ENCODE measurements at places on chromosomes 3 and 15.

- no peak for DNase-seq
Observed at GRCh38 chr3:23806534-23807423, 1.0 kb downstream of the UBE2E1 start.

DNA sequence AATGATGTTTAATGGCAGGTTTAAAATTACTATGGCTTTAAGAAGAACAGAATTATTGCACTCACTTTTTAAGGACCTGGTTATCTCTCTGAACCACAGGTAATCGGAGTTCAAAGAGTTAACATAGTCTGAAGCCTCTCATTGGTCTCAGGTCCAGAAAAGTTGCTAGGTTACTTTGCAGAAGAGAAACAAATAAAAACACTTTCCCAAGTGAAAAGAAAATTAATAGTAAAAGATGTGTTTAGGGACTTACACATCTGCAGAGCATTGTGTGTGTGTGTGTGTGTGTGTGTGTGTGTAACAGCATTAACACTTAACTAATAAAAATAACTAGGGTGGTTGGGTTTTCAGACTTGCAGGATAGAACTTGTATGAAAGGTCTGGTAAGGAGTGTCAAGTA lies 1.0 kb downstream of the MASP1 start:
- DNase-seq: no peak

DNA sequence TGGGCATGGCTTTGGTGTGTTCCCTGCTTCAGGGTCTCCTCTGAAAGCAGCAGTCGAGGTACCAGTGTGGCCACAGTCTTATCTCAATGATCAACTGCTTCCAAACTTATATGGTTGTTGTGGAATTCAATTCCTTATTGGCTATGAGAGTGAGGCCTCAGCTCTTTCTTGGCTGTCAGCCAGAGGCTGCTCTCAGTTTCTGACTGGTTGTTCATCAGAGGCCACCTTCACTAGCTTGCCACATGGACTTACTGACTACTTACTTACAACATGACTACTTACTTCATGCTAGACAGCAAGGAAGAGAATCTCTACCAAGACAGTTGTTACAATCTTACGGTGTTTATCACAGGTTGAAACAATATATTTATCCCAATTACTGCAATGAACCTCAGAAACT lies 789.2 kb downstream of the DIPK2A start:
- DNase-seq: no peak

DNA sequence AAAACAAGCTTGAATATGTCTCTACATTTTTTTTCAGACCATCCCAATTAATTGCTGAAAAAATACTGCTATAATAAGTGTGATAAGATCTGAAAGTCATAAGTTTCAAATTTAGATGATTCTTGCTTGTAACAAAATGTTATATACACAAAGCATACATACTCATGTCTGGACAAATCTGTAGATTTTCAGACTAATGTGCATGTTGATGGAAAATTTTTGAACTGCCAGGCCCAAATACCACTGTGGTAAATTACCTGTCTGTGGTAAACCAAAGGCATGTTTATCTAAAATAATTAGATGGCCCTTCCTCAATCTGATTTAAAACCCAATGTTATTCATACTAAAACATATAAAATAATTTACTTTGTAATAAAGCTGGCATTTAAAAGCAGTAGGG lies 31.7 kb upstream of the CLDN16 start:
- no peak for DNase-seq

GRCh38 chr15:68028888-68029207 lies 25.3 kb upstream of the PIAS1 start:
- no peak for DNase-seq

- DNase-seq: no peak
Observed at GRCh38 chr3:130386604-130387263, 41.3 kb downstream of the COL6A5 start.

DNA sequence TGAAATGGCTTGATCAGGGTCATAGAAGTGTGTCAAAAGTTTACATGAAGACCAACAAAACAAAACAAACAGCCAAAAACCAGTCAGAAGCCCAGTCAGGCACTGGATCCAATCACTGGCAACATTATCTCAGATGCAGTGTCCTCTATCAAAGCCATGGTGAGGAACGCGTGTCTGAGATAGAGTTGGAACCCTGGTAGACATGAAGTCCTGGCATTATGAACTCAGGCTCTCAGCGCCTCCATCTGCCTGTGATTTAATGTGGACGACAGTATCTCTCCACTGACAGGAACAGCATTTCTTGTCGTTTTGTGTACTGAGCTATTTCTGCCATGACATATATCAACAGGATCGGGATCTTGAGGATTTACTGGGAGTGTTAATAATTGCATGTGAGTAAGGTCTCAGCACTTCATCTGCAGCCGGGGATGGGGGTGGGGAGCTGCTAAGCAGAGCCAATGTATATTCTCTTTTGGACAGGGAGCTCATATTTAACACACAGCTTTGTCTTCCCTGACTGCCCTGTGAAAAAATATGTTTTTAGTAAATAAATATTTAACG lies 1120.0 kb downstream of the IGSF11 start:
- no peak for DNase-seq

DNA sequence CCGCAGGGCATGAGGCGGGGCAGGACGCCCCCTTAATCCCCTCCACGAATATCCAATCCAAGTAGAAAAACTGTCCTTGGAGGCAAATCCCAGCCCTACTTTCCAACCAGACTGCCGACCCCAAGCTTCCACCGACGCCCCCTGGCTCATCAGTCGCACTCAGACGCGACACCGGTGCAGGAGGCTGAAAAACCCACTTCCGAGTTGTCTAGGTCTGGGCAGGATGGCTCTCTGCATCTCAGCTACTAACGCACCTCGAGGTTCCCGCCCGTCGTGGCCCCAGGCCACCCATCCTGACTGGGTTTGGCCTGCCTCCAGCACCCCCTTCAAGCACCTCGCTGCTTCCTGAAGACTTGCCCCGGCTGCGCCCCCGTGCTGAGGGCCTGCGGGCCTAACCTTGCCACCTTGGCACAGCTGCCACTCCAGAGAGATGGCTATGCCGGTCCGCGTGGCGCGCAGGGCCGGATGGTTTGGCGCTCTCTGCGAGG lies 15.5 kb downstream of the RGMA start:
- no peak for DNase-seq

DNA sequence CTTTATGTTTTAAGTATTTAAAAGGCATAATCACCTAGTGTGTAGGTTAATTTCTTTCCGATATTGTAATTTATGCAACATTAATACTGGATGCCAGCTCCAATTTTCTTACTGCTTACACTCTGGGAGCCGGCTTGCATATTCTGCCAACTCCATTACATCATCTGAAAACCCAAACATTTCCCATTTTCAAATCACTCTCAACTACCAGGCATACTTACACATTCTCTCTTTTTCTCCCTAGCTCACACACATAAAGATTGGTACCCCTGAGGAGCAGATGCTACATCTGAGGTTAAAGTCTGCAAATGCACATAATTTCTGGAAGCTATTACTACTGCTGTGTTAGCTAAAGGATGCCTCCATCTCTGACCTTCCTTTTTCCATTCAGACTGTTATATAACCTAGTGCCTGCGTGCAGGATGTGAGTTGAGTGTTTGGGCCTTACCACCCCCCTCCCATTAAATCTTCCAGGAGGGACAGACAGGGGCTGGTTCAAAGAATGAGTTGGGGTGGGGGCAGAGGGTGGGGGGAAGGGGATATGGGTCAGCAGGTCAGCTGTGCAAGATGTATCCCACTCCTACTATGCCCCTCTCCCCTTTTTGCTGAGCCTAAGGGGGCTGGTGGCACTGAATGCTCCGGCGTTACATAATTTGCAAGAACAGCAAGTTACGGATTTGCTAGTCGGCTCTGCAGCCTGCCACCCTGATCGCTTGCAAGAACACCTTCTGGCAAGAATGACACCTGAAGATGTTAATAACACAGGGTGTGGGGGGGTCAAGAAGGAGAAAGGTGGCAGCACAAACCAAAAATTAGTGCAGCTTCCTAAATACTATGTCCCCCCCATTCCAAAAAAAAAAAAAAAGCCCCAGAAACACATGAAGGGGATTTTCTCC lies 2.5 kb downstream of the RORA start:
- no peak for DNase-seq

DNA sequence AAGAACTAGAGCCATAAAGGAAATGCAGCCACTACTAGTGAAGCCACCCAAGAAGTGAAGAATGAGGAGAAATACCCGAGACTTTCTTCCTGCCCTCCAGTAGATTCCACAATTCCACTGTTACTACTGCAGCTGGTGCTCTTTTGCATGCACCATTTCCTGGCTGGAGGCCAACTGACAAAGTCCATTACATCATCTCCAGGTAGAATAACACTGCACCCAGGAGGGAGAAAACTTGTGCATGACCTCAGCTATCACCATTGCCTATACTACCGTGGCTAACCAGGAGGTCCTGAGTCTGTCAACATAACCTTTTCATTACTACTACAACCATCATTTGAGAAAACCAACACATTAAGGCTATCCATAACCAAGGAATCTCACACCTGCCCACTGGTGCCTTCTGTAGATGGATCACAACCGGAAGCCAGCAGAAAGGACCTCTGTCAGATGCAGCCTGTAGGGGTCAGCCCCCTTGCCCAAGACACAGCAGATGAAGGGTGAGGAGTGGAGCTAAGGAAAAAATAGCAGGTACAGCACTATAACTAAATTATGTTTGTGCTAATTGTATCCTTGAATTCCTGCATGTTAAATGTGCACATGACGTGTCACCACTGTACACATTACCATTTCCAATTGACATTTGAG lies 200.8 kb upstream of the C2CD4B start:
- no peak for DNase-seq

DNA sequence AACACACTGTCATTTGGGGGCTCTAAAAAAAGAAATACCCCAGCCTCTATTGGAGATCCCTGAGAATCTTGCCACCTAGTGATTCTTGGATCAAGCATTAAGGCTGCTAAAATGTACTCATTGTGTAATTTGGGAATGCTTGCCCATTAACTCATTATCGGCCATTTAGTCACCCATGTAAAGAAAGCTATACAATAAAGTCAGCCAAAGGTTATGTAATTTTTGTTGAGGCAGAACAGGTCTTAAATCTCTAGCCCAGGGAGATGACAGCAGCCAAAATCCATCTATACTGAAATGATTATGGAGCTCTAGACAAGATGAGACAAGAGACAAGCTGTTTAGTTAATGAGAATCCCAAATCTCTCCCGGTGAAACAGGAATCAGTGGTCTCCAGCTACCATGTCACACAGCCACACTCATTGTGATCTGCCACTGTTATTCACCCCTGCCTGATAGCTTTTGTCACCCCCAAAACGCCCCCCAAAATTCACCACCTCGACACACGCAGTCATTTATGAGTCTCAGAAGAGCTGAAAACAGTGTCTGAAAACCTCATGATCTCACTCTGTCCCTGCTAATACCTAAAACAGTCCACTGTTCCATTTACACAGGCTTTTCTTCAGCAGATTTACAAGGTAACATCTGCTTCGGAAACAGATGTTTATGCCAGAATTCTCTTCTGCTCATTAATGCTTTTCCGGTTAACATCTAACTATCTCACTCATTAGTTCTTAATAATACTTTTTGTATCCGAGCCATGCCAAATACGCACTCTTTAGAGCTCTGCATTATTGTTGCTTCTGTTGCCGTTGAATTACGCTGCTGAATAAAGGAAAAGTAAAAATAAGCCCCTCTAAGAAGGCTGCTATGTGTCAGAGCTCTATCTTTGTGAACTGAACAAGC lies 138.5 kb downstream of the RORA start:
- DNase-seq: no peak

DNA sequence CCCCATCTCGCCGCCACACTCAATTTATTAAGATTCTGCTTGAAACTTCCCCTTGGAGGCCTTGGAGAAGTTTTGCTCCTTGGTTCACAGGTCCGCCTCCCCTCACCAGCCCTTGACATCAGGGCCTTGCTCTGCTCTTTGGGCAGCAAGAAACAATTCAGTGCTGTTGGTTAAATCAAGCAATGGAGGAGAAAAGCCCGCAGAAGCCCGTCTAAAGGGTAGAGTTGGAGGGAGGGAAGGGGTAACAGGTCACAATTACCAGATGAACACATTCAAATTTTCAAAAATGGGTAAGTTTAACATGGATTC lies 429 bp downstream of the PARP9 start:
- DNase-seq: no peak

GRCh38 chr3:142896201-142896755 lies 7.4 kb upstream of the PCOLCE2 start:
- DNase-seq: no peak

GRCh38 chr15:72737723-72738122 lies 45.8 kb downstream of the ADPGK start:
- no peak for DNase-seq

DNA sequence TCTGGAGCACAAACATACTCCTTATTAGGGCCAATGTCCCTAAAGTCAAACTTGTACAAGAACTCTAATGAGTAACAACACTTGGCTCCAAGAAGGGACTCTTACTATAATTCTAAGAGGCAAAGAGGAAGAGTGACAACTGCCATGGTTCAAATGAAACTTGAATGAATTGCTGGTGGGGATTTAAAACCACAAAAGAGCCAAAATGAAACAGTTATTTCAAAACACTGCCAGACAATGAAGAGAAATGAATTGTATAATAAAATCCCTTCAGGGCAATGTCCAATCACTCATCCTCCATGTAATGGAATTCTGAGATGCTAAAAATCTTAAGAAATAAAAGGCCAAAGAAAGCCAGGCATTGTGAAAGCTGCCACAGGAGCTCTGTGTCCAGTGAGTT lies 14.2 kb downstream of the THRB start:
- no peak for DNase-seq
